ENCODE measurements at places on chromosomes 4 and X. TPM values are rescaled to one million over a fixed set of nuclear protein-coding genes. Genes with fewer than 3 reads are reported as not detected.

DNA sequence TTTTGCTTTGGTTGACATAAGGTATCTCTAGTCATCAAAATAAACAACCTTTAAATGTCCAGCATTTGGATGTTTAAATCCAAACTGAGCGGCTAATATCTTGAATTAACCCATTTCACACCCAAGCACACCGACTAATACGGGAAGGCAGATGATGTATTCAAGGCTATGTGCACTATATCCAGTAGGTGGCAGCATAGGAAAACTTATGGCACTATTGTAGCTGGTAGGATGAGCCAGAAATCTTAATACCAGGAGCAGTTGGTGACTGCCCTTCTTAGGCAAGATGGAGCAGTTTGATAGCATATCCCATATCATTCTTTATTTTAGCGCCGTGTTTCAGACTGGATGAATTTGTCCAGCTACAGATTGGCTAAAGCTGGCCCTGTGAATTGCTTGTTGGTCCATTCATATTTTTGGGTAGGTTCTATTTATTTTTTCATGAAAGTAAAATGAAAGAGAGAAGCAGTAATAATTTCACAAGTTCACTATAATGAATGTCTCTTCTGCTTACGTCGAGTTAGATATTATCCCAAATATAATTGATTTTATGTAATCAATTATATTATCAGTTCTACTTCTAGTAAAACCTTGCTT, 24.4 kb downstream of the UCHL1 start:
- H3K4me3 ChIP-seq = no peak overlapping the region
- H3K27ac ChIP-seq = no peak overlapping the region
- H3K4me1 ChIP-seq = no peaks in the 10 kb centered on the region
- peak; percentile 65 for DNase-seq
- no peaks in the 10 kb centered on the region for H3K27me3 ChIP-seq
- H3K36me3 ChIP-seq = no peaks in the 10 kb centered on the region

GRCh38 chrX:56764975-56765791, 36.1 kb downstream of the NBDY start:
- no peak for DNase-seq
- no peaks in the 10 kb centered on the region for H3K36me3 ChIP-seq
- no peaks in the 10 kb centered on the region for H3K27me3 ChIP-seq
- H3K4me3 ChIP-seq = no peak overlapping the region
- H3K4me1 ChIP-seq = peaks cover 3% of the 10 kb centered on the region

GRCh38 chr4:70903291-70903603, 1.1 kb downstream of the MOB1B start:
- H3K27ac ChIP-seq = peak overlapping the region; percentile 94
- peak; percentile 89 for DNase-seq
- H3K27me3 ChIP-seq = no peaks in the 10 kb centered on the region
- peaks cover 32% of the 10 kb centered on the region for H3K36me3 ChIP-seq
- peaks cover 25% of the 10 kb centered on the region for H3K4me1 ChIP-seq
- peak overlapping the region; percentile 82 for H3K4me3 ChIP-seq

Gene FGFBP1
- total RNA-seq = not detected

DNA sequence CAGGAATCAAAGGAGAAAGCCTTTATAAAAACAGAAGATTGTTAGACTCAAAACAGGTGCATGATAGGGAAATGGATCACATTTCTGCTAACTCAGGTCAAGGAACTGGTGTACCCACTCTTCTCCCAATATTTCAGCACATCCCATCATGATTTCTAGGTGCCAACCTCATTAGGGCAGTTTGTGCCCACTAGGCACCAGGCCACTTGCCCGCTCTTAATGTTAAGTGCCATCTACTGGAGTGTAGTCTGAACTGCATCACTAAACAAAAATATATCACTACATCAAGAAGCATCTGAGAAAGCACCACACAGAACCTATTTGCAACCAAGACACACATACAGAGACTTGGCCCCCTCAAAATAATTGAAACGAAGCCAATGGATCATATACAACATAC, 140.4 kb upstream of the GRID2 start:
- no peak overlapping the region for H3K4me3 ChIP-seq
- H3K27ac ChIP-seq = no peak overlapping the region
- no peaks in the 10 kb centered on the region for H3K27me3 ChIP-seq
- no peaks in the 10 kb centered on the region for H3K36me3 ChIP-seq
- H3K4me1 ChIP-seq = no peaks in the 10 kb centered on the region
- no peak for DNase-seq

Gene TLR1
- total RNA-seq = 0.25 TPM

- no peaks in the 10 kb centered on the region for H3K36me3 ChIP-seq
- H3K4me1 ChIP-seq = no peaks in the 10 kb centered on the region
- no peak for DNase-seq
- no peak overlapping the region for H3K27ac ChIP-seq
- no peak overlapping the region for H3K4me3 ChIP-seq
Measured at GRCh38 chrX:45621376-45622041, 420.8 kb upstream of the DIPK2B start.

Gene USP26
- 0.20 TPM for total RNA-seq

DNA sequence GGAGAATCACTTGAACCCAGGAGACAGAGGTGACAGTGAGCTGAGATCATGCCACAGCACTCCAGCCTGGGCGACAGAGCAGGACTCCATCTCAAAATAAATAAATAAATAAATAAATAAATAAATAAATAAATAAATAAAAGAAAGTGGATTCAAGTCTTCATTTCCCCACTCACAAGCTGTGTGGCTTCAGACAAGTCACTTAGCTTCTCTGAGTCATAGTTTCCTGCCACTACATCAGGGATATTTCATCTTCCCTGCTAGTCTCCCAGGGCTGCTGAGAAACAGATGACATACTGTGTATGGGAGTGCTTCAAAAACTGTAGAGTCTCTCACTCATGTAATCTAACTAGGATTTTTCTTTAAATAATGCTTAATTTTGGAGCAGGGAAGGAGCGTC, 37.2 kb downstream of the TBC1D9 start:
- H3K27ac ChIP-seq = no peak overlapping the region
- H3K36me3 ChIP-seq = no peaks in the 10 kb centered on the region
- DNase-seq = no peak
- H3K27me3 ChIP-seq = no peaks in the 10 kb centered on the region
- no peak overlapping the region for H3K4me3 ChIP-seq
- no peaks in the 10 kb centered on the region for H3K4me1 ChIP-seq

DNA sequence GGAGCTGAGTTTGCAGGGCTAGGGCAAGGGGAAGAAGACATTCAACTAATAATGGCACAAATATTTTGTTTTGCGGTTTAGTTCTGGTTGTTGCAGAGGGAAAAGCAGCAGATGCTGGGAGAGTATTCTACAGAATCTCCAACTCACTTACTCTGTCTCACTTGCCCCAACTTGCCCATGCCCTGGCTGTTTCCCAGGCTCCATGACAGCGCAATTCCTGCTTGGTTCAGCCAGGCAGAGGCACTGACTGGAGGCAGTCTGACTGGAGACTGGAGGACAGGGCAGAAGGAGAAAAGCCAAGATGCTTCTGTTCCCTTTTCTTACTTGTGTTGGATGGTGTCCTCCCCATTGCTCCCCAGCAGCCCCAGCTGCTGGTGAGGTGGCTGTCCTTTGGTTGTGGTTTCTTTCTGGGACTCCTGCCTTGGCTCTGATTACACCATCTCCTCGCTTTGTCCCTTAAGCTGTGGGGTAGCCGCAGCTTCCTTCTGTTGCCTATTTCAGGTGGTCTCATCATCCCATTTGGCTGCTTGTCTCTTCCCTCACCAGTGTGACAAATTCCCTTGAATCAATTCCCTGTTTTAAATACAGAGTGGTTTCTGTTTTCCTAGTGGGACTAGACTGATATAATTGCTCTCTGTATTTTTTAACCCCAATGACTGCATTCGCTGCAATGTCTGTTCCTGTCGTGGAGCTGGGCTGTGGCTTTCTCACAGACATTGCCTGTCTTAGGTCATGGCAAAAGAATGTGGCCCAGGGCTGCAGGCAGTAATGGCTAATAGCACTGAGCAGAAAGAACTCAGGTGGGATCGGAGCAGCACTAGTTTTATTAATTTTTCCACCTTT, 24.2 kb upstream of the RASL11B start:
- DNase-seq = no peak
- no peaks in the 10 kb centered on the region for H3K4me1 ChIP-seq
- peaks cover 17% of the 10 kb centered on the region for H3K27me3 ChIP-seq
- no peaks in the 10 kb centered on the region for H3K36me3 ChIP-seq
- no peak overlapping the region for H3K27ac ChIP-seq

All from K562 (cell line).